Stimulated activated CD8-positive, alpha-beta memory T cell treated with anti-CD3 and anti-CD28 coated beads, Interleukin-4, amount 100 ng/mL, for 1 hour (primary cell): ENCODE measurements at places on chromosomes 7 and 10.

- DNase-seq, result no peak
Measured at GRCh38 chr7:81234896-81235295, 316.0 kb upstream of the SEMA3C start.

- no peak for DNase-seq
Measured at GRCh38 chr7:90966346-90966745, 297.9 kb upstream of the FZD1 start.

- no peak for DNase-seq
Measured at GRCh38 chr7:105473163-105473562, 48.9 kb downstream of the PUS7 start.

GRCh38 chr10:63156236-63156635, 23.1 kb downstream of the NRBF2 start:
- DNase-seq, result no peak

GRCh38 chr10:122363722-122364463, 10.6 kb upstream of the PLEKHA1 start:
- no peak for DNase-seq

GRCh38 chr10:88361494-88361893, 221.6 kb downstream of the RNLS start:
- no peak for DNase-seq

- DNase-seq, result no peak
Measured at GRCh38 chr7:12993025-12993424, 305.6 kb downstream of the ARL4A start.

- no peak for DNase-seq
Measured at GRCh38 chr7:91249506-91250233, 14.6 kb upstream of the FZD1 start.

DNA sequence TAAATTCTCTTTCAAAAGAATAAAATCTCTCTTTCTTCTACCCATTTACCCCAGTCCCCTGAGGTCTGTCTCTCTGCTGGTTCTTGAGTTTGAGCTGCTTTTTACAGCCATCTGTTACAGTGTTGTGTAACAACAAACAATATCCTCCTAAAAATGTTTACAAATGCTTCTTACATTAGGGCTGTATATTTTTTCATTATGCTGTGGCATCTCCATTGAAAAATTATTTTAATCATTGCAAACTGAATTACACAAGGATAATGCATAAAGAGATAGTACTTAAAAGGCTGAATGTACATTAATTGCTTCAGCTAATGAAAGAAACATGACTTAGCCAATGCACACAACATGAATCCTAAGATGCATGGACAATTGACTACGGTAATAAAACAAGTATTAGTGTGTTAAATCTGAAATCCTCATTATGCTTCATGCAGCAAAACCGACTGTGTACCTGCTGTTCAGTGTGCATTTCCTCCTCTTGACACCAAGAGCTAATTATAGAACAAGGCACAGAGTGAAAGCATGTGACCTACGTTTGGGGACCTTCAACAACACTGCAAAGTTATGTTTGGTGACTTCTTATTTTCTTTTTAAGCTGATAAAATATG, 181.7 kb upstream of the RHOBTB1 start:
- DNase-seq, result no peak

DNA sequence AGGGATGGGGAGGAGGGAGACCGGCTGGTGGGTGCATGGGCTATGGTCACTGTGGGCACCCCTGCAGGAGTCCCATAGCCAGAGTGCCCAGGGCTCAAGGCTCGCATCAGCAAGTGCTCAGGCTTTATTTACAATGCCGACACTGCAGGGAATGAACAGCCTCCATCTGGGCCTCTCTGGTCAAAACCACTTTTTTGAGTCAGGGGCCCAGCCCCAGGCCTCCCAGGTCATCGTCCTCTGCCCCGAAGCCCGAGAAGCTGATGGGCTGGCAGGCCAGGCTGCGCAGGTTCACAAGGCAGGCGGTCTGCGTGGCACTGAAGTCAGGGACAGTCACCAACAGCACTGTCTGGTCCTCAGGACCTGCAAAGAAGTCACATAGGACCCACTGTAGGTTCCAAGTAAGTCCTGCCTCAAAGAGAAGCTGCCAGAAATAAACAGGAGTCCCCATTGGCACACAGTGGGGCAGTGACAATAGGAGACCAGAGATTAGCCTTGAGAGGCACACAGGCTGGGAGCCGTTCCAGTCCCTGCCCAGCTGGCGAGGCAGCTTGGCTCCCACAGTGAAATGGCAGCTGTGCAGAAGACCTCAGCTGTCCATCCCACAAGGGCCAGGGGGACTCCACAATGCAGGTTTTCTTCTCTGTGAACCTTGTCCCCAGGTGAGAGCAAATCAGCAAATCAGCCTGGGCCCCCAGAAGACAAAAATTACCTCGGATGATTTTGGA, 8.6 kb downstream of the POLD2 start:
- DNase-seq, result no peak

- no peak for DNase-seq
Measured at GRCh38 chr7:7203813-7204575, 21.6 kb downstream of the C1GALT1 start.

DNA sequence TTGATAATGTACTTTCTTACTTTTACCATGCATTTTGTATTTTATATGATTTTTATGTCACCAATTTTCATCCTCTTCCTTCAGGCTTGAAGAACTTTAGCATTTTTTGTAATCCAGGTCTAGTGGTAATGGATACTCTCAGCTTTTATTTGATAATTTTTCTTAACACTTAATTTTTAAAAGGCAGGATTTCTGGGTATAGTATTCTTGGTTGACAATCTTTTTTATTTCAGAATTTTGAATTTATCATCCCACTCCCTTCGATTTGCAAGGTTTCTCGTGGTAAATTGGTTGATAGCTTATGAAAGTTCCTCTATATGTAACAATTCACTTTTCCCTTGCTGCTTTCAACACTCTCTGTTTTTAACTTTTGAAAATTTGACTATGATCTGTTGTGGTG, 363.7 kb downstream of the HTR7 start:
- no peak for DNase-seq

DNA sequence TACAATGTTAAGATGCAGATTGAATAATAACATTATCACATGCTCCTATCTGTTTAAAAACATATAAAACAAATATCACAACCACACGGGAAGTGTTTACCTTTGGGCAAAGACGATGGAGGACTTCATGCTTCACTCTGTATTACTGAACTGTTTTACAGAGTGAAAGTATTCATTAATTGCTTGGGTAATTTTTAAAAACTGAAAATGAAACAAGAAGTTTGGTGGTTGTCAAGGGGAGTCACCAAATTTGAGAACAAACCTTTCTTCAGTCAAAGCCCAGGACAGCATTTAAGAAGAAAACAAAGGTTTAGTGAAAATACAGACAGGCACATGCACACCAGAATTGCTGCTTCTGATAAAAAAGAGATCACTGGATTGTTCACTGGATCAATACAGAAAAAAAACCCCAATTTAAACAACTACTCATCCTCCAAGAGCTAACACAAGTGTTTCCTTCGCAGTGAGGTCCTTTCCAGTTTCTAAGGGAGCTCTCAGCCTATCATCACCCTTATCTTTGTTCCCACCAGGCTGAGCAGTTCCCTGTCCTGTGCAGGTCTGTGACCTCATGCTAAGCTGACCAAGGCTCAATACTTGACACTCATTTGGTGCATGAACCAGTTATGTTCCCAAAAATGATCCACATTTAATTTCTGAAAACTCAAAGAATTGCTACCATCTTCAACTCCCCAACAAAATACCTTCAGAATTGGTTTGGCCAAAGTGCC, 8.8 kb downstream of the PARP12 start:
- DNase-seq, result no peak

GRCh38 chr7:4302203-4302905, 379.7 kb upstream of the FOXK1 start:
- no peak for DNase-seq

- no peak for DNase-seq
Measured at GRCh38 chr10:72720814-72721660, 29.1 kb downstream of the MCU start.

DNA sequence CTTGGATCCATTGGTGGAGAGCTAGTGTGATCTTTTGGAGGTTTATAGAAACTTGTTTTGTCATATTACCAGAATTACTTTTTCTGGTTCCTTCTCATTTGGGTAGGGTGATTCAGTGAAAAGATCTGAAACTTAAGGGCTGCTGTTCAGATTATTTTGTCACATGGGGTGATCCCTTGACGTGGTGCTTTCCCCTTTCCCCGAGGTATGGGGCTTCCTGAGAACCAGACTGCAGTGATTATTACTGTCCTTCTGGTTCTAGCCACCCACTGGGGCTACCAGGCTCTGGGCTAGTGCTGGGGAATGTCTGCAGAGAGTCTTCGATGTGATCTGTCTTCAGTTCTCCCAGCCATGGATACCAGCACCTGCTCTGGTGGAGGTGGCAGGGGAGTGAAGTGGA, 1030.0 kb downstream of the GRM8 start:
- no peak for DNase-seq

- no peak for DNase-seq
Measured at GRCh38 chr7:147584771-147585193, 1005.8 kb upstream of the C7orf33 start.

DNA sequence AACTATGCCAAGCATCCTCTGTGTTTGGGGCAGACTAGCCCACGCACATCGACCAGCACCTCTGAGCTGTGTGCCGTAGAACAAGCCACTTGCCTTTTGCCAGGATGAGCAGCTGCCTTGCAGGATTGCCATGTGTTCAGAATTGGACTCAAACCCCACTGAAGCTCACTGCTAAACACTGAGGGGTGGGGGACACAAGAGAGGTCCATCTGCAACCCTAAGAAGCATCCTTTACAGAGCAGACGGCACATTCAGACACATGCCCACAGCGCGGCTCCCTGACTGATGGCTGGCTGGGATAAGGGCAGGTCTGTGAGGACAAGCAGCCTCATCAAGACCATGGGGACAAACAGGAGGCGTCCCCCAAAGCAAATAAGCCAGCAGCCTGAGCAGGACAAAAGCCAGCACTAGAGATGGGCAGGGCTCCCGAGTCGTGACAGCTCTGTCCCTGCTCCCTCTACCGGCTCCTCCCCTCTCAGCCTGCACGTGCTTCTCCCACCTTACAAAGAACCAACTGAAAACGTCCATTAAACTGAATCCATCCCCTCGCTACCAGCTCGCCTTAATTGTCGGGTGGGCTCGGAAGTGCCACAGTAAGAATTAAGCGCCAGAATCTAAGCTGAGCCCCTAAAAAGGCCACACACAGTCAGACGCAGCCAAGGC, 114.2 kb downstream of the PRKAG2 start:
- DNase-seq, result no peak

DNA sequence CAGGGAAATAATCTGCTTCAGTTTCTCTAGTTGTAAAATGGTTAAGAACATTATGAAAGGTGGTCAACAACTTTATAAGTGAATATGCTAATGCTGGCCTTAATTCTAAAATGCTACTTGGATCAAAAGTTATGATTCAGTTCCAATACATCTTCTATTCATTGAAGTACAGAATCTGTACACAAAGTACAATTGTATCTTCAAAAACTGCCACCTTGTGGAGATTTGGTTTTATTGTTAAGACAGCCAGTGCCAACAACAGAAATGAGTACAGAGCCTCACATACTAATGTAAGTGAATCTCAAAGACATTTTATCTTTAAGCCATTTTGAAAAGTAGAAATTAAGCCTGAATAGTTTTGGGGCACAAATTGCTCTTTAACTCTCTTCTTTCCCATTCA, 194.0 kb downstream of the CFTR start:
- DNase-seq, result no peak

GRCh38 chr10:68574051-68574450, 13.9 kb downstream of the TET1 start:
- no peak for DNase-seq
